ENCODE measurements at places on chromosomes 11 and 22.

- no peak for DNase-seq
Measured at GRCh38 chr11:110471371-110471770, 41.6 kb downstream of the FDX1 start.

GRCh38 chr11:27313157-27313821 is 49.7 kb downstream of the CCDC34 start:
- DNase-seq: no peak

DNA sequence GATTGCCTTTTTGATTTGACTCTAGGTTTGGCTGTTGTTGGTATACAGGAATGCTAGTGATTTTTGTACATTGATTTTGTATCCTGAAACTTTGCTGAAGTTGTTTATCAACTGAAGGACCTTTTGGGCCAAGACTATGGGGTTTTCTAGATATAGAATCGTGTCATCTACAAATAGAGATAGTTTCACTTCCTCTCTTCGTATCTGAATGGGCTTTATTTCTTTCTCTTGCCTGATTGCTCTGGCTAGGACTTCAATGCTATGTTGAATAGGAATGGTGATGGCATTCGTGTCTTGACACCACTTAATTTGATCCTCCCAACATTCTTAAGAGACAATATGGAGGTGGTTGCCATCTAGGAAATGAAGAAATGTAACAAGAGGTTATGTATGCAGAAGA is 388.1 kb upstream of the API5 start:
- DNase-seq: no peak

- DNase-seq: no peak
Measured at GRCh38 chr22:20126284-20127029, 5.1 kb upstream of the ZDHHC8 start.
